H4 (cell line): ENCODE measurements at places on chromosomes 4 and X. TPM values are rescaled to one million over a fixed set of nuclear protein-coding genes. Genes with fewer than 3 reads are reported as not detected.

PNMA6A gene
- total RNA-seq = 0.29 and 0.68 TPM in 2 replicates

ODAPH gene
- total RNA-seq = 0.12 and 0.19 TPM in 2 replicates

GRCh38 chr4:107183155-107183774 is 147.2 kb upstream of the DKK2 start:
- peak; percentile 72 for DNase-seq

DNA sequence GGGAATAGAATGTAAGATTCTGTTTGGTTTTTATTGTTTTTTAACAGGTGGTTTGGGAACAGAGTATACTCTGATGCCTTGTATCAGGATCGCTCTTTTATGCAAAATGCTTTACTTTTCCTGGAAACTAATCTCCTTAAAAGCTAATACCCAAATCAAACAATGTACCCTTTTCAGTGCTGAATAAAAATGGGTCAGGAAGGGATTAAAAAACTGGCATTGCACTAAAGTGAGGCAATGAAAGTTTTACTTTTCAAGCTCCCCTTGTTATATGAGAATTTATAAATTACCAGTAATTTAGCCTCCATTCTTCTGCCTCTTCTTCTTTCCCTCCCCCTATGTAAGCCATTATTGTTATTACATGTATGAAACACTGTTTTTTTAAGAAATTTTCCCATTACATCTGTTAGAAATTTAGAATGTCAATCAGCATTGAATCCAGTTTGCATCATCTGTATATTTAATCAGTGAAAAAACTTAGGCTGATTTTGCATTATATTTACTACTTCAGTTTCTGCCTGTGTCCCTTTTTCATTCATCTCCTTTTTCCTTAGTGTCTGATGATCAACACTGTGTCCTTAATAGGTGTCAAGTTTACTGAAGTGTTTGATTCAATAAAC is 89.7 kb upstream of the NPNT start:
- DNase-seq = no peak

DNA sequence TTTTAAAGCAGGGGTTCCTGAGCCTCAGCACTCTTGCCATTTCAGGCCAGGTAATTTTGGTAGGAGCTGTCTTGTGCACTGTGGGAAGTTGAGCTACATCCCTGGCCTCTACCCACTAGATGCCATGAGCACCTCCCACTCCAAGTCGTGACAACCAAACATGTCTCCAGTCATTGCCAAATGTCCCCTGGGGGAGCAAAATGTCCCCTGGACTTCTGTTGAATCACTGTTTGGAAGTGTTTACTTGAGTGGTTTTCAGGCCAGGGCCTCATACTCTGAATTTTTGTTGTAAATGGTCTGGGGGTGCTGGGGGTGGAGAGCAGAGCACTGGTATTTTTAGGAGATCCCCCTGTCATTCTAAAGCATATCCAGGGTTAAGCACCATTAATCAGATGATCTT is 3.2 kb downstream of the PDK3 start:
- DNase-seq = no peak

DNA sequence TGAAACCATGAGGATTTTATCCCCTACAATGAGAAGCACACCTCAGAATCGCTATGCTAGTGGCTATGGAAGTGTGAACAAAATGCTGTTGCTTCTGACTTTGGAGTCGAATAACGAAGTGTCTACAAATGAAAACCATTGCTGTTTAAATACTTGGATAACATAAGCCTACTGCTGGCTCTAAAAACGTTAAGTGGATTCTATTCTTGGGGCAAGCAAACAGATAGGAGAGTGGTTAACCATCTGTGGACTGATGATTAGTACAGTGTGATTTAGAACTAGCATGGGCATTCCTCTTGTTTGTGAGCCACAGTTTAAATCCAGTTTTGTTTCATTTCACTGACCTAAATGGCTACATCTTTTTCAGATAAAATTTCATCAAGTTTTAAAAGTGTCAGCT is 109.7 kb upstream of the PNPLA4 start:
- no peak for DNase-seq

DNA sequence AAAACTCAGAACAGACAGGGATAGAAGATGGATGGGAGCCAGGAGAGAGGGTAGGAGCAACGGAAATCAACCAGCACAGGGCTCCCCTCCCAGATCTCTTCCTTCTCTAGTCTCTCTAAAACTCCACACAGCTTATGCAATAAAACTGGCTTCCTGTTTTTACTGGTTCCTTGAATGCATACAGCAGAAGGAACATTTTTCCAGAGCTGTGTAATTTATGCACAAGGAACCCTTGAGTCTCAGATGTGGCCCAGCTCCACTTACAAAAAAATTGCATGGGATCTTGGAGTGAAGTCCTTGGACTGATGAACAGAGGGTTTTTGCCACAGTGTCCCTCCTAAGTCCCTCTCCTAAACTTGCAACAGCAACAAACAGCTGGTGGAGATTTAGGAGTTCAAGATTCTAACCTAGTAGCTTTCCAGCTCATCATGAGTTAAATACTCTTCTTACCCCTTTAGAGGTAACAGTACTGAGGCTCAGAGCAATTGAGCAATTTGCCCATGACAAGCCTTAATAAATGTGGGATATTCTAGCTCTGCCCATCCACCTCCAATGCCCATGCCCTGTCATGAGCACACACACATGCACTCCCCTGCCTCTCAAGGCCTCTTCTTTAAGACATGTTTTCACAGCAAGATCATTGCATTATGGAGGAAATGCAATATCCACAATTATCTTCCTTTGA is 18.4 kb upstream of the CC2D2A start:
- DNase-seq = peak; percentile 33

SPARCL1 gene
- total RNA-seq = 0.12 TPM in 1 of 2 replicates, not detected in the other

- DNase-seq = no peak
Observed at GRCh38 chrX:80423744-80424143, 3.5 kb downstream of the TENT5D start.

- no peak for DNase-seq
Observed at GRCh38 chrX:21655901-21656586, 2.1 kb downstream of the KLHL34 start.

DNA sequence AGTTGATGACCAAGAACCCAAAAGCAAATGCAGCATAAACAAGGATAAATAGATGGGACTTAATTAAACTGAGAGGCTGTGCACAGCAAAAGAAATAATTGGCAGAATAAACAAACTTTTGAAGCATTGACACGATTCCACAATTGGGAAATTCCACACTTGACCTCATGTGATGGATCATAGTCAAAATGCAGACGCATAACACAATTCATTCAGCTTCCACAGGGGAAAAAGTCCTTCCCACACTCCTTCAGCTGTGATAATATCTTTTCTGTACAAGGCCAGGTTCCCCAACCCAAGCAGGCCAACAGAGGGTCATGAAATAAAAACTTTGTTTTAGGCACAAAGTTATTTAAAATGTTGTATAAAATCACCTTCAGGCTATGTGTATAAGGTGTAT is 66.6 kb upstream of the SLIT2 start:
- no peak for DNase-seq

DNA sequence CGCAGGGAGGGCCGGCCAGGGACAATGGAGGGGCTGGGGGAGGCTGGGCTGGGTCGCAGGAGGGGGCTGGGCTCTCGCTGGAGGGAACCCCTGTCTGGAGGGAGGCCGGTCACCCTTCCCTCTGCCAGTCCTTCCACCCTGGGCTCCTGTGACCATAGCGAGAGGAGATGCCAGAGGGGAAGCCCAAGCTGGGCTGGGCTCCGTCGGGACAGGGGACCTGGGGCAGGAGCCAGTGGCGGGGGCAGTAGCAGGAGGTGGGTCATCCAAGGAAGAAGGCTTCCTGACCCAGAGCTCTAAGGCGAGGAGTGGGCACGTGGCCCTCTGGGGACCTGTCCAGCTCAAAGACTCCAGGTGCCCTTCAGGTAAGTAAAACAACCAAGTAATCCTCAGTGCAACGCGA is 16.9 kb downstream of the CTAG1B start:
- no peak for DNase-seq

DNA sequence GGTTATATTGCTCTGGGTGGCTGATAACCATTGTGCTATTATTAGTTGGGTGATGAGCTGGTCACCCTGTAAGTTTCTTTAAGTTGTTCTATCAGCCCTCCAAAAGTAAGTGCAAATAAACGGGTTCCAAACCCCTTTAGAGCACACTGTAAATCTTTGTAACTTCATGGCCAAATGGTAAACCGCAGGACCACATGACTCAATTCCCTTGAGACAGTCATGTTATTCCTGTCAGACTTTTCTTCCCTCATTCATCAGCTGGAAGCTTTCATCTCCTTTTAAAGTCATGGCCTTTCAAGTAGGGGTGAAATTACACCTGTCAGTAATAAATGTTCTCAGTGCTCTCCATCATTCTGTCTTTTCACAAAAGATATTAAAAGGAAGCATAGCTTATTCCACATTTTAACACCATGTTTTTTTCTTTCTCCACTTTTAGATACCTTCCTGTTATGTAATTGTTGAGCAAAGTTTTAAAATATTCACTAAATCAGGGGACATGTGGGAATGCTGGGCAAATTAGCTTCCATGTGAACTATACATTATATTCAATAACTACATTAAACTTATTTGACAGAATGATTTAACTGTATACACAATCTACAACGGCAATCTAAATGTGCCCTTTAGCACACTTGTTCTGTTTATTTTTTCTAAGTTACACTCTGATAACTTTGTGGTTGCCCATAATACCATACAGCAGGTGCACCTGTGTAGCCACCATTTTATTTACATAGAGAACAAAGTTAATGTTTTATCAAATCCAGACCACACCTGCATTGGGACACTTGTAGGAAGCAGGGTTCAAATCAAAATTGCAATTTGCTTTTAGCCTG is 275.5 kb downstream of the CFAP299 start:
- DNase-seq = peak; percentile 14

GAGE12E gene
- not detected in 2 replicates for total RNA-seq

DNA sequence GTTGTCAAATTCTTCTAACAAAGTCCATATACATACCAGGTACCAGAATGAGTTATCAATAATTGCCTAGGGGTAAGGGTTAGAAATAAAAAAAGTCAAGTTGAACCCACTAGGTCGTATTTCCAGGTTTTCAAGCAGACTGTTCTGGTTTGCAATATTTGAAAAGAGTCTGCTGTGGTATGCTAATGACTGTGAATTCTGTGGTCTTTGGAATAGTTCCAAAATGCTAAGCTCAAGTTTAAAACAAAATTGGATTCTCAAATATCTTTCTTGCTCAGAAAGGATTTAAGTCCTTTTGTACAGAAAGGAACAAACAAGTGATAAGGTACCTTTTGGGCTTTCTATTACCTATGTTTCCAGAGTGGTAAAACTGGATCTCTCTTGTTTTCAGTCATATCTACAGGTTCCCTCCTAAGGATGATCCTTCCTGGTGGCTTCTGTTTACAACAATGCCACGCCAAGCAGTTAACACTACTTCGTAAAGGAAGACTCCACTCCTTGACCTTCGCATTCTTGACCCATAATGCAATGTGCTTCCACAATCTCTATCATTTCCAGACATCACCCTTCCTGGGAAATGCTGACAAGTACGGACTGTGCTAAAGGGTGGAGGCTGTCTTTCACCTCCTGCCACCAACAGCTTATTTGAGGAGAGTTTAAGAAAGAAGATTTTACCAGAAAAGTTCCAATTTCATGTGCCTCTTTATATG is 531.7 kb upstream of the FTHL17 start:
- DNase-seq = peak; percentile 16

GRCh38 chr4:120291541-120291940 is 224.9 kb upstream of the MAD2L1 start:
- DNase-seq = no peak

GRCh38 chr4:128388796-128389195 is 101.2 kb upstream of the PGRMC2 start:
- DNase-seq = no peak

- no peak for DNase-seq
Observed at GRCh38 chr4:102584091-102584490, 82.9 kb downstream of the NFKB1 start.

SAGE1 gene
- total RNA-seq = not detected in 2 replicates

DCAF8L2 gene
- 6.2 and 9.0 TPM in 2 replicates for total RNA-seq

F8A1 gene
- total RNA-seq = 6.4 and 11.8 TPM in 2 replicates

DNA sequence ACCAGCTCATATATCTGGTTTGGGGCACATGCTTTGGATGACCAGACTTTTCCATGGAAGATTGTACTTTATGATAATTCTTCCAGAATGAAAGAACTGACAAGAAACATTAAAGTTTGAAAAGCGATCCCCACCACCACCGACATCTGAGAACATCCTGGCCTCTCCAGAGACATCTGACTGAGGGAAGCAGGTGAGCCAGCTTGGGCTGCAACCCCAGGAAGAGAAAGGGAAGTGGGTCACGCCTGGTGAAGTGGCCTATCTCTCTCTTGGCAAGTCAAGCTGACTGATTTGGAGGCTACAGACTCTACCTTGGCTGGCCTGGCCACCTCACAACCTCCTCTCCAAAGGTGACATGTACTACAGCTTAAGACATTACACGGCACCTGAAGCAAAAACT is 20.7 kb downstream of the PARM1 start:
- no peak for DNase-seq

GRCh38 chr4:141348125-141348524 is 127.4 kb downstream of the ZNF330 start:
- peak; percentile 42 for DNase-seq

MGARP gene
- 0.72 TPM in 1 of 2 replicates, not detected in the other for total RNA-seq

MND1 gene
- total RNA-seq = 13.4 and 25.3 TPM in 2 replicates

GRCh38 chr4:11720292-11720691 is 291.6 kb upstream of the HS3ST1 start:
- DNase-seq = peak; percentile 63

MAMLD1 gene
- 0.35 and 1.6 TPM in 2 replicates for total RNA-seq

PRRG3 gene
- total RNA-seq = not detected in 2 replicates

RAB9B gene
- total RNA-seq = 0.74 and 0.94 TPM in 2 replicates

DNA sequence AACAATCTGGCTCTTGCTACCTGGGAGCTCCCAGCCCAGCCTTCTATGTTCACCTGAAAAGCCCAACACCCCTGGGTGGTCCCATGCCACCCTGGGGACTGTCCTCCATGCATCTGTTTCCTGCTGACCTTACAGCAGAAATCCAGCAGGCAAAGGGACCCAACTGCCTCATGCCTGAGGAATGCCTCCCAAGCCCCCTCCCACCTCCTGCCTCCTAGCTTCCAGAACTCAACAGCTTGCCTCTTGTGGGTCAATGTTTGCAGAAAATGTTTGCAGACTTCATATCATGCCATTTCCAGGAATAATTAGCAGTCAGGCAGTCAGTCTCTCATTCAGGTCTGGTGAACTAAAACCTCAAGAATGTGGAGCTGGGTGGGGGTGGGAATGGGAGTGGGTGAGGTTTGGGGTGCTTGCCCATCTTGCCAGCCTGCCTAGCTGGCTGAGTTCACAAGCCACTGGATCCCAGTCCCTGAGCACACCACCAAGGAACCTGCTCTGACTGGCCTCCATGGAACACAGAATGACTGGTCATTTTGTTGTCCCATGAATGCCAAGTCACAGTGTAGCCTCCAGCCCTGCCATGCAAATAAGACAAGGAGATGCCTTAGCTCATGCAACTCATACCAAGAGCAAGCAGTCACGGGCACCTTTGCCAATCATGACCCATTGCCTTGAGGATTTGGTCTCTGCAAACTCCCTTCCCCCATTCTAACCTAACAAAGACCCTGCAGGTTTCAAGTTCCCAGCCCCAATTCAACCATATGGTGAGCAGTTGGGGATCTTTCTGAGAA is 12.1 kb upstream of the PLAC1 start:
- peak; percentile 89 for DNase-seq

GRCh38 chr4:143437937-143438336 is 75.6 kb upstream of the SMARCA5 start:
- no peak for DNase-seq

- no peak for DNase-seq
Observed at GRCh38 chr4:188619456-188620149, 480.4 kb downstream of the TRIML1 start.

PABPC1L2A gene
- not detected in 2 replicates for total RNA-seq
